Cortex of kidney (tissue), 1 donor: ENCODE measurements at places on chromosomes 2 and 18.

DNA sequence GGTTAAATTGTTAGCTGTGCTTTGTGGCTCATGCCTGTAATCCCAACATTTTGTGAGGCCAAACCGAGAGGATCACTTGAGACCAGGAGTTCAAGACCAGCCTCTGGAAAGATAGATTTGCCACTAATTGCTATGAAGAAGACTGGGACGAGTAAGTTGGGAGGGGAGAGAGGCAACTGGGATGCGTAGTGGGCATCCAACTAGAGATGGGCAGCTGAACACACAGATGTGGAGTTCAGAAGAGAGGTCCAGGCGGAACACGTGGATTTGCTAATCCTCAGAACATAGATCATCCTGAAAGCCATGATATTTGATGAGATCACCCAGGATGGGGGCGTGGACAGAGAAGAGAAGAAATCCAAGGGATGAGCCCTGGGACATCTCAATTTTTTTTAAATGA lies 48.7 kb downstream of the CYP26B1 start:
- DNase-seq, result no peak

- no peak for DNase-seq
Measured at GRCh38 chr2:105118960-105119359, 81.1 kb downstream of the MRPS9 start.

DNA sequence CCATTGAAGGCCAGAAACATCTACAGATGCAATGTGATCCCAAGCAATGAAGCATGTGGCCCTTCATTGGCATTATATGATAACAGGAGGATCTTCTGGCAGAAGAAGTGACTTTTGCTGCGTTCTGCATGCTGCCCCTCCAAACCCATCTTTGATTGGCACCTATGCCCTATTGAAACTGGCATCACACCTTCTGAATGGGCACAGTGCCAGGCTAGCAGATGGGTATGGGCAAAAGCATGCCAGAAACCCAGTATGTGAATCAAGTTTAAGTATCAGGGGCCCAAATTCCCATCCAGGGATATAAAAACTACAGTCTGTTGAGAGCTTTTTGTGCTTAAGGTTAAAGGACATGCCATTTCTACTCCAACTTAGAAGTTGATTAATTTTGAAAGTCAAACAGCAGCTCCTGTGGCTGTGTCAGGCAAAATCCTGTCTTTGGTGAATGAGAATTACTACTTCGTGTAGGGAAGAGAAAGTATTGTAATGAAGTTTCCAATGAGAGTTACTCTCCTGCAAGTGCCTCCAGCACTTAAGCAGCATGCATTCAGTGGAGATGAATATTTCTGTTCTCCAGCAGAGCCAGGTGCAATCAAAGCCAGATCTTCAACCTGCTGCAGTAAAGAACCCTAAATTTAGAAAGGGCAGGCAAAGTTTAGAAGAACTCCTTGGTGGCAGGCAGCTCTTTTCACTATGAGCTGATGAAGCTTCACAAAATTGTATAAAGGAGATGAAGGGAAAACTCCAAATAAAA lies 8.6 kb downstream of the VRK2 start:
- DNase-seq, result no peak

DNA sequence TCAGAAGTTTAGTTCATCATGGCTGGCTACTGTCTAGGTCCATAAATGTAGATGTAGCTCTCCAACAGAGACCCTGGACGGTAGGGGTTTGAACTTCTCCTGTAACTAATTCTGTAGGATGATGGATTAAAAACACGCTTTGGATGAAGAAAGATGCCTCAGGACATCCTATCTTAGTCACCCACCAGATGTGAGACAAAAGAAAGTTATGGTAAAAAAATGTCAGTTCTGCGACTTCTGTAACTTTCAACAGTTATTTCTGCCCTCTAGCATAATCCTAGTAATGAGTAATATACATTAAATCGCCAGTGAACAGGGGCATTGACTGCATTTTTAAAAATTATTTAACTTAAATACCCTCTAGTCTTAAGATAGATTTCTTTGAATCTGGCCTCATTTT lies 210.1 kb upstream of the LRATD1 start:
- DNase-seq, result no peak

GRCh38 chr18:24446953-24447538 lies 13.4 kb upstream of the HRH4 start:
- DNase-seq, result no peak

GRCh38 chr18:78087338-78087737 lies 837.7 kb downstream of the GALR1 start:
- no peak for DNase-seq

- no peak for DNase-seq
Measured at GRCh38 chr2:9269695-9270360, 63.2 kb downstream of the ASAP2 start.

DNA sequence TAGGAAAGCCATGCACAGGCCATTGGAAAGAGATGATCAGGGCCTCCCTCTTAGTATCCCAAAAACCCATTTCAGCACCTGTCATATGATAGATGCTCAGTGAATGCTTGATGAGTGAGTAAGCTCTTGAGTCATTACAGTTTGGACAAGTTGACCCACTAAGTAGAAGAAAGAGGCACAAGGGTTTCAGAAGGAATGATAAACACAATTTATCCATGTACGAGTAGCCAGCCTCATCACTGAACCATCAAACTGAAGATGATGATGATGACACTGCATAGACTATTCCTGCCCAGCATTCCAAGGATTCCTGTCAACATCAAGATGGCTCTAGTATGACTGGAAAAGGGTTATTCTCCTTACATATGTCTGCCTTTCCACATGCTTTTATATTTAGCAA lies 596.0 kb downstream of the BCL11A start:
- no peak for DNase-seq

DNA sequence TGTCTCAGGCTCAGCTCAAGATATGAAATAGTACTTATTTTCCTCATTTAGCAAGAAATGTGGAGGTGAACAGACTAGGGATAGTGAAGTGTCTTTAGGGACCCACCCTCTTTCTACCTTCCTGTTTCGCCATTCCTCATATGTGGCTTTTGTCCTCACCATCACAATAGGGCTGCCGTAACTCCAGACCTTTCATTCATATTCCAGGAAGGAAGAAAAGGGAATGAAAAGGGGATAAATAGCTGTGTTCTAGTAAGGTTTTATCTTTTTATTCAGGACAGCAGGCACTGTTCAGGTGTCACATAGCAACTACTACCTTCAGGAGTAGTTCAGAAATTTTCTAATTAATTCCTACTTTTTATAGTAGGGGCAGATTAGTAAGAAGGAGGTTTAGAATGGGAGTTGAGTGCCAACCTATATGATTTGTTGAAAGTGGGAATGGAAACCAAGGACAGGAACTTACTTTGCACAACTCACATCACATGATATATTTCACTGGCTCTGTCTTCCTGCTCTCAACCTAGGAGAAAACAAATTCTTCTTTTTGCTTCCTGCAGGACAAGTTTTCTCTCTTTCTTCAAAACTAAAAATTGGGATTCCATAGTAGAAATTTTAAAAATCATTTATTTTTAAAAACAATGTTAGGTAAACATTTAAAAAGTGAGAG lies 36.0 kb upstream of the HDAC4 start:
- no peak for DNase-seq

- DNase-seq, result no peak
Measured at GRCh38 chr18:10037181-10037580, 123.4 kb downstream of the VAPA start.

- DNase-seq, result no peak
Measured at GRCh38 chr18:42929181-42929580, 186.3 kb downstream of the RIT2 start.

DNA sequence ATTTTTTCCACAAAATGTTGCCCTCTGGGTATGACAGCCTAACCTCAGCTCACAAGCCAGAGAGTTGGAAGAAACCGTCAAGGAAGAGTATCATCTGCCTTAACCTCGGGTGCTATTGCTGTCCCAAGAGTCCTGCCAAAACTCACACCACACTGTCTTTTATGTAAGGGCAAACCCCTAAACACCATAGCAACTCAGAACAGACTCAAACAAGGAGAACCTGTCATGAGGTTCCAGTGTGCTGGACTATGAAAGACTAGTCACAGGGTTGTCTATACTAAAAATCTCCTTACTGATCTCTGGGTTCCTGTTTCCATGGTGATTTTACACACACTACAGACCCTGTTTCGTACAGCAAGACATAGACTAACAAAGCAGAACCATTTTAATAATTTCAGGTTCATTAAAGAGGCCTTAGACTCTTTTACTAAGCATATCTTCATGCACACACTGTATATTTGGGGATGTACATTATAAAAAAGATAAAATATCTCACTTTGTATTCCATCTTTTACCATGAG lies 159.8 kb downstream of the PKP4 start:
- no peak for DNase-seq

GRCh38 chr2:123738643-123739042 lies 286.4 kb upstream of the CNTNAP5 start:
- no peak for DNase-seq

- no peak for DNase-seq
Measured at GRCh38 chr18:60024857-60025256, 125.1 kb downstream of the PMAIP1 start.

DNA sequence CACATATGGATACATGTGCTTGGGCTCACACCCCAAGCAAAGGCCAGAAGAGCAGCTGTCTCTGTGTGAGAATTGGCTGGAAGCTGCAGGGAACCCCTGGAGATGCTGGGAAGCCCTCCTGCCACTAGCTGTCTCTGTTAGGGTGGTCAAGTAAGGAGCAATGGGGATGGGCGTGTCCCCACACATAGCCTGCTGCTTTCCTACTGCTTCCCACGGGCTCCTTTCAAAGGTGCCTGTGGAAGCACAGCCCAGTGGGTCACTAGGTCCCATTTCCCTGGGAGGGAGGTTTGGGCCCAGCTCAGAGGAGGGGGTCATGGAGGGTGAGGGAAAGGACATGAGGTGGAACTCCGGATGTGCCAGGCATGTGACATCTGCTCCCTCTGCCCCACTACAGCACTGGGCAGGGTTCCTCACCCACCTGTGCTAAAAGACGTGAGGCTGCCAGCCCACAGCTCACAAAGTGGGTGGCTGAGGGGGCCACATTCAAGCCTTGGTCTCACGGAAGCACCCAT lies 24.4 kb upstream of the MAL start:
- DNase-seq, result no peak

GRCh38 chr2:126828491-126828890 lies 70.2 kb upstream of the TEX51 start:
- DNase-seq, result no peak

- no peak for DNase-seq
Measured at GRCh38 chr2:43460611-43461365, 135.1 kb downstream of the THADA start.

DNA sequence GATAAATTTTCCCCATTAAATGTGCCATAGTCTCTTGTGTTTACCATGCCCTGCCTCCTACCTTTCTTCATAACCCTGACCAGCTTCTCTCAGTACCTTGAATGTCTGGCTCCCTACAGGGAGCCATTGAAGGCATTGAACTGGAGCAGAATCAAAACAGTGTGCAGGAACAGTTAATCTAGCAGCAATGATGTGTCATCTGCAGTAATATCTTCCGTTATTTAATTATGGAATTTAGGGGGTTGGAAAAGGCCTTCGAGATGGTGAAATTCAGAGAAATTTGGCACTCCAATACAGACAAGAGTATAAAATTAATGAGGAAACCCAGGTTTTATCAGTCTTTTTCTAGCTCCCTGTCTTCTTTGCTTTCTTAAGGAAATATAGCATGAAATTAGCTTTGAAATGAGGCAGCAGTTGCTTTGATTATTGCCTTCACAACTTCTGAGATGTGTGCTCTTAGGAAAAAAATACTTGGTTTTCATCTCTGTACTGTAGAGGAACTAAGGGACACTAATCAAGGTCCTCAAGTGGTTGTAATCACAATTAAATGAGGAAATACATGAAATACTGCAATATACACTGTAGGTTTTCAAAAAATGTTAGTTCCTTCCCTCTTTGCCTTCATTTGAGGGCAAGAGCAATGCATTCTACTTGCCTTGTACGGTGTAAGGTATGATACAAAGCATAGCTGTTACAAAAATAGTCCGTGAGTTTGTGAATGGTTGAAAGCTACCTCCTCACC lies 369.1 kb downstream of the SETBP1 start:
- no peak for DNase-seq

DNA sequence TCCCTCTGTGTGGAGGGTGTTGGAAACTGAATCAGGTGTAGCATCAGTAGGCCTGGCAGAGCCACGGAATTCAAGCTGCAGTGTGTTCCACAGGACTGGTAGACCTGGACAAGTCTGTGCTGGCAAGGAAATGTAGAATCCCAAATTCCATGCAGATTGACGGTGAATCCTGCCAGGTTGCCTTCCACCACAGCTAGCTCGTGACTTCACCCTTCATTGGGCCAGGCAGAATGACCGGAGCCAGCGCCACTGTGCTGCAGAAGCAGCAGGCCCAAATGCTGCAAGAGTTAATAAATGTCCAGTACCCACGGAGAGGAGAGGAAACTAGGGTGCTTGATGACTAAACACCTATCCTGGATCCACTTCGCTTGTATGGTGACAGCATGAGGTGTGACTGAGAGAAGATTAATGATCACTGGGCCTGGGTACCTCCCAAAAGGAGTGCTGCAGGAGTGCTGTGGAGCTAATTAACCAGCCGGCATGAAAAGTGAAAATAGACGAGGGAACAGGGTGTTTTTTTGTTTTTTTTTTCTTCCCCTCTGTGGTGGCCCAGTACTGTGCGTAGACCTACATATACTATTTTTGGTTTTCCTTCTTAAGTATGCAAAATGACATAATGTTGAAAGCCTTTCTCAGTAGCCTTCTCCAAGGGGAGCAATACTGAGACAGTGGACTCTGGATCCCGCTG lies 122.2 kb downstream of the TANC1 start:
- DNase-seq, result no peak
